Colonic mucosa (tissue), 4 donors: ENCODE measurements at places on chromosomes 4 and X. TPM values are rescaled to one million over a fixed set of nuclear protein-coding genes. Genes with fewer than 3 reads are reported as not detected.

Gene ADGRL3
- total RNA-seq: 4.1 TPM

DNA sequence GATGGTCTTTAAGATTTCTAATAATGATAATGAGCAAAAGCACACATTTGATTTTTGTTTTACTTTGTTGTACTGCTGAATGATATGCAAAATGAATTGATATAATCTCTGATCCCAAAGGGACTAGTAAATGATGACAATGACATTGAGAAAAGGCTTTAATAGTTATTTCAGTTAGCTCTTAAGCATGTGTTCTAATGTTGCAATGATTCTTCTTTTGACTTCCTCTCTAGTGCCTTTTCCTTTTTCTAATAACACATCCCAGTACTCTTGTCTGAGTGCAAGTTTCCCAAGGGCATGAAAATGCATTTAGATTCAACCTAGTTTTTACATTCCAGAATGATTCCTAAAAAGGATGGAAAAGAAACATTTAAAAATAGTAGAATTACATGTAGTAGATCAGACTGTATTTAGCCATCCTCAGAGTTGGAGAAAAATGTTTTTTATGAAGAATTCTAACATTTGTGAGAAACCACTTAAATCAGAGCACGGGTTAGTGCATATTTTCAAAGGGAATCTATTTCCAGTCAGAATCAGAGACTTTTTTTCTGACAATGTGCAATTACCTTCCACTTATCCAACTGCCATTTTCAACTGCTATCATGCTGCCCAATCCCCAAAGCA lies 508.8 kb downstream of the C4orf33 start:
- no peaks in the 10 kb centered on the region for H3K27me3 ChIP-seq
- H3K4me1 ChIP-seq: no peaks in the 10 kb centered on the region
- H3K27ac ChIP-seq: no peak overlapping the region
- H3K4me3 ChIP-seq: no peak overlapping the region
- H3K36me3 ChIP-seq: no peaks in the 10 kb centered on the region

GRCh38 chrX:134186362-134187121 lies 50.4 kb upstream of the CCDC160 start:
- DNase-seq: no peak
- H3K4me1 ChIP-seq: no peaks in the 10 kb centered on the region
- H3K27me3 ChIP-seq: no peaks in the 10 kb centered on the region

DNA sequence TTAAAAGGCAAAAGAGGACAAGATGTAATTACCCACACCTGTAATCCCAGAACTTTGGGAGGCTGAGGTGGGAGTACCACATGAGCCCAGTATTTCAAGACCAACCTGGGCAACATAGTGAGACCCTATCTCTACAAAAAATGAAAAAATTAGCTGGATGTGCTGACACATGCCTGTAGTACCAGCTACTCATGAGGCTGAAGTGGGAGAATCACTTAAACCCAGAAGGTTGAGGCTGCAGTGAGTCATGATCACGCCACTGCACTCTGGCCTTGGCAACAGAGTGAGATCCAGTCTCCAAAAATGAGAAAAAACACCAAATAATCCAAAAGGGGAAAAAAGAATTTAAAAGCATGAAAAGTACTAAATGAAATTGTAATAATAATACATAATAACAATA lies 30.8 kb downstream of the NR0B1 start:
- no peaks in the 10 kb centered on the region for H3K36me3 ChIP-seq
- no peak overlapping the region for H3K27ac ChIP-seq
- DNase-seq: no peak

GRCh38 chr4:168109527-168109926 lies 17.2 kb downstream of the ANXA10 start:
- H3K4me3 ChIP-seq: no peak overlapping the region
- H3K27me3 ChIP-seq: no peaks in the 10 kb centered on the region
- no peaks in the 10 kb centered on the region for H3K36me3 ChIP-seq
- no peak for DNase-seq
- H3K4me1 ChIP-seq: no peaks in the 10 kb centered on the region
- H3K27ac ChIP-seq: no peak overlapping the region

DNA sequence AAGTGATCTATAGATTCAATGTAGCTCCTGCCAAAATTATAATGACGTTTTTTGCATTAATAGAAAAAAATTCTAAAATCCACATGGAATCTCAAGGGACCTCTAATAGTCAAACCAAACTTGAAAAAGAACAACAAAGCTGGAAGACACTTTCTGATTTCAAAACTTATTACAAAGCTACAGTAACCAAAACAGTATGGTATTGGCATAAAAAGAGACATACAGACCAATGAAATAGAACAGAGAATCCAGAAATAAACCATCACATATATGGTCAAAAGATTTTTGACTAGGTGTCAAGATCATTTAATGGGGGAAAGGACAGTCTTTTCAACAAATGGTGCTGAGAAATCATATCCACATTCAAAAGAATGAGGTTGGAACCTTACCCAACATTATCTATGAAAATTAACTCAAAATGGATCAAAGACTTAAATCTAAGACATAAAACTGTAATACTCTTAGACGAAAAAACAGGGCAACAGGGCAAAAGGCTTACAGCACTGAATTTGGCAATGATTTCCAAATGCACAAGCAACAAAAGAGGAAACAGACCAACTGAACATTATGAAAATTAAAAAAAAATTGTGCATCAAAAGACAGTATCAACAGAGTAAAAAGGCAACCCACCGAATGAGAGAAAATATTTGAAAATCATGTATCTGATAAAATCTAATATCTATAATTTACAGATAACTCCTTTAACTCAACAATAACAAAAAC lies 3.9 kb downstream of the FBXO8 start:
- no peak for DNase-seq
- no peaks in the 10 kb centered on the region for H3K27me3 ChIP-seq
- H3K36me3 ChIP-seq: no peaks in the 10 kb centered on the region
- no peaks in the 10 kb centered on the region for H3K4me1 ChIP-seq
- no peak overlapping the region for H3K4me3 ChIP-seq

Gene EIF4E
- total RNA-seq: 123 TPM

DNA sequence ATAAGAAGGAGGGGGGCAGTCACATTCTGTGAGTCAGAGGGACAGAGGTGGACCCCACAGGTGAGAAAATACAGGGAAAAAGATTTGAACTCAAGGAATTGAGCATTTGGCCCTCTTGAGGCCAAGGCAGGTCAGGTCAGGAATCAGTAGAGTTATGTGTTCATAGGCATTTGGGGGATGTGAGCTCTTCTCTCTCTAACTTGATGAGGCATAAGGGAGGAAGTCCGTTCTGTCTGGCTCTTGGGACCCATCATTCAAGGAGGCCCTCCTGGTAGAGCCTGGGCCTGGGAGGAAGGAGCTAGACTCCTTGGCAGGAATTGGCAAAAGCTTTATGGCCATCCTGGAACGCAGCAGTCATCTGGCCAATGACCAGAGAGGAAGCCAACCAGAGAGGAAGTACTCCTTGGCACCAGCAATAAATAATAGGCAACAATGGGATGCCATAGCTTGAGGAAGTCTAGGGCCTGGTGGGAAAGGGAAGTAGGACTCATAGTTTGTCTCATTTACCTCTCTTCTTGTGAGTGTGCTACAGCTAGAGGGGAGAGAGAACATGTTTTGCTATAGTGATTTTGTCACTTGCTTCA lies 53.0 kb downstream of the MSN start:
- no peaks in the 10 kb centered on the region for H3K36me3 ChIP-seq
- no peak overlapping the region for H3K27ac ChIP-seq
- no peaks in the 10 kb centered on the region for H3K27me3 ChIP-seq

Gene UBA1
- 327 TPM for total RNA-seq

Gene TEX11
- 0.94 TPM for total RNA-seq

- no peaks in the 10 kb centered on the region for H3K27me3 ChIP-seq
- no peak for DNase-seq
- H3K36me3 ChIP-seq: no peaks in the 10 kb centered on the region
- H3K27ac ChIP-seq: no peak overlapping the region
Measured at GRCh38 chr4:158327525-158327924, 117.2 kb downstream of the TMEM144 start.

DNA sequence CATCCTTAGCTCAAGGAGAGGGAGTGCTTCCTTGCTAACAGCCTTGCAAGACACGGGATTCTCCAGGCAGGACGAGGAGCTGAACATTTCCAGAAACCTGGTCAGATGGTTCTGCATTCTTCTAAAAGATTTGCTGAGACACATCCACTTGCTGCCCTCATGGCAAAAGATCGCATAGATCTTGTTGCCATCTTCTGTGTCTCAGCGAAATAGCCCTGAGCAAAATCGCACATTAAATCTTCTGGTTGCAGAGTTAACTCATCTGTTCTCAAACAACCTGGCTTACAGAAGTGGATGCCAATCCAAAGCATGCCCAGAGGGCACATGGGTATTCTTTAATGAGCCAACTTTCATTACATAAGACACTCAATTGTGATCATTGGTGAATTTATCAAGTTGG lies 167.5 kb downstream of the PRKX start:
- H3K27me3 ChIP-seq: no peaks in the 10 kb centered on the region
- no peaks in the 10 kb centered on the region for H3K4me1 ChIP-seq
- H3K36me3 ChIP-seq: no peaks in the 10 kb centered on the region
- H3K27ac ChIP-seq: no peak overlapping the region
- no peak for DNase-seq

Gene CLDN34
- 0.24 TPM for total RNA-seq

Gene PTPN13
- 4.2 TPM for total RNA-seq

Gene PNMA5
- total RNA-seq: not detected

GRCh38 chr4:105677709-105678108 lies 30.8 kb downstream of the INTS12 start:
- H3K4me3 ChIP-seq: no peak overlapping the region
- H3K27ac ChIP-seq: peak overlapping the region; percentile 7
- H3K4me1 ChIP-seq: peaks cover 5% of the 10 kb centered on the region
- no peaks in the 10 kb centered on the region for H3K27me3 ChIP-seq

- no peak overlapping the region for H3K4me3 ChIP-seq
- no peaks in the 10 kb centered on the region for H3K27me3 ChIP-seq
- no peaks in the 10 kb centered on the region for H3K4me1 ChIP-seq
- no peak for DNase-seq
Measured at GRCh38 chrX:48498374-48498809, 10.4 kb upstream of the PORCN start.

- H3K36me3 ChIP-seq: no peaks in the 10 kb centered on the region
- no peaks in the 10 kb centered on the region for H3K27me3 ChIP-seq
- H3K4me3 ChIP-seq: no peak overlapping the region
- no peaks in the 10 kb centered on the region for H3K4me1 ChIP-seq
Measured at GRCh38 chr4:184274286-184274951, 56.7 kb upstream of the ENPP6 start.

- H3K27me3 ChIP-seq: no peaks in the 10 kb centered on the region
- no peak overlapping the region for H3K27ac ChIP-seq
- no peak overlapping the region for H3K4me3 ChIP-seq
- no peak for DNase-seq
- no peaks in the 10 kb centered on the region for H3K4me1 ChIP-seq
Measured at GRCh38 chr4:157043131-157043530, 32.8 kb upstream of the GLRB start.

- H3K4me1 ChIP-seq: peaks cover 12% of the 10 kb centered on the region
- DNase-seq: peak; percentile 38
- H3K36me3 ChIP-seq: no peaks in the 10 kb centered on the region
- no peaks in the 10 kb centered on the region for H3K27me3 ChIP-seq
- peak overlapping the region; percentile 83 for H3K27ac ChIP-seq
- H3K4me3 ChIP-seq: no peak overlapping the region
Measured at GRCh38 chr4:123546573-123547060, 150.0 kb downstream of the SPRY1 start.

DNA sequence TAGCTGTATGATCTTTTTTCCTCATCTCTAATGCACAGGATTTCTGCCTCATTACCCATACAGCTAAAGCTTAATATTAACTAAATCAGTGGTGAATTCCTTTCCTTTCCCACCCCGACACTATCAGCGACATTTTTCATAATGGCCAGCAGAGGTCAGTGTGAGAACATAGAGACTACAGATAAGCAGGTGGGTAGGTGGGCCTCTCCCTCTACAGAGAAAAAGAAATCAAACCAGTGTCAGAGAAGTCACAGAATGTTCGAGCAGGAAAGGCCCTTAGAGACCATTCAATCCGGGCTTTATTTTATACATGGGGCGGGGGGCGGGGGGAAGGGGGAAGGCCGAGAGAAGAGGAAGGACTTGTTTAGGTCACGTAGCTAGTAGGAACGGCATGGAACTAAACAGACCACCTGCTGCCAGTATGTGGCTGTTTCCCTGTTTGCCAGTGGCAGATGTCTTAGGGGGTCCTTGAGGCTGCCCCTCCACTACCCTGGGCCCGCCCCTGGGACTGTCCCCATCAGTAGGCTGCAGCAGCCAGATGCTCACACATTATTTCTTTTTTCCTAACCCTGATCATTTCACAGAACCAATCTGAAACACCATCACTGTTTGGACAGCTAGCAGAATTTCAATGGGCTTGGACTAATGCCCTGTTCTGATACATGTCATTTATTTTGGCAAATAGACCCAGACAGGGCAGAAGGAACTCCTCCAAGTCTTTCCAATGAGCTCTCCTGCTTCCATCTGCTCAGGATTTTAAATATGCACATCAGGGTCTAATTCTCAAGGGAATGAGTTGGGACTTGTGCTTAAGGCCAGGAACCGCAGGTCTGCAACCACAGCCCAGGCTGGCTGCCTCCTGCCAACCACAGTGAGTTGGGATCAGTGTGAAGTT lies 133.4 kb downstream of the ATG4A start:
- no peaks in the 10 kb centered on the region for H3K36me3 ChIP-seq
- DNase-seq: no peak
- no peaks in the 10 kb centered on the region for H3K27me3 ChIP-seq
- H3K4me3 ChIP-seq: no peak overlapping the region

Gene SOWAHB
- 25.7 TPM for total RNA-seq

GRCh38 chr4:10186228-10187214 lies 69.9 kb upstream of the WDR1 start:
- no peaks in the 10 kb centered on the region for H3K4me1 ChIP-seq
- H3K27ac ChIP-seq: no peak overlapping the region
- no peaks in the 10 kb centered on the region for H3K36me3 ChIP-seq
- no peak overlapping the region for H3K4me3 ChIP-seq
- DNase-seq: no peak

DNA sequence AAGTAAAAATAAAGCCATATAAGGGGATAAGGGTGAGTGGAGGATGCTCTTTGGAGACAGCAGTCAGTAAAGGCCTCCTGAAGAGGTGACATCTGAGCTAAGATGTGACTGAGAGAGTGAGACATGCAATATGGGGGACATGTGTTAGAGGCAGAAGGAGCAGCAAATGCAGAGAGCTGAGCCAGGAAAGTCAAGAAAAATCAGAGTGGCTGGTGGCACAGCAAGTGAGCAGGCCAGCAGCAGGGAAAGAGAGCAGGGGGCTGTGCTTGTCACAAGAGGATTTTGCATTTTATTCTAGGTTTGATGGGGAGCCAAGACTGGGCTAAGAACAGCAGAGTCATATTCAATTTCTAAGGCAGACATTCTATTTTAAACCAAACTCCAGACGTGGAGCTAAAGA lies 394.5 kb downstream of the KCNIP4 start:
- no peak overlapping the region for H3K4me3 ChIP-seq
- H3K27ac ChIP-seq: no peak overlapping the region
- no peaks in the 10 kb centered on the region for H3K27me3 ChIP-seq
- no peaks in the 10 kb centered on the region for H3K36me3 ChIP-seq
- H3K4me1 ChIP-seq: no peaks in the 10 kb centered on the region
- no peak for DNase-seq

GRCh38 chrX:132041015-132041414 lies 17.9 kb downstream of the STK26 start:
- H3K27me3 ChIP-seq: no peaks in the 10 kb centered on the region
- DNase-seq: no peak
- H3K27ac ChIP-seq: no peak overlapping the region
- H3K4me1 ChIP-seq: no peaks in the 10 kb centered on the region
- H3K4me3 ChIP-seq: no peak overlapping the region

GRCh38 chrX:43589735-43590134 lies 66.4 kb upstream of the MAOA start:
- peak overlapping the region; percentile 67 for H3K27ac ChIP-seq
- no peaks in the 10 kb centered on the region for H3K4me1 ChIP-seq
- H3K27me3 ChIP-seq: no peaks in the 10 kb centered on the region
- H3K36me3 ChIP-seq: no peaks in the 10 kb centered on the region
- DNase-seq: no peak
